ENCODE measurements at places on chromosomes 1 and 21.

- DNase-seq, result no peak
Measured at GRCh38 chr1:78289603-78290002, 201.2 kb upstream of the PTGFR start.

GRCh38 chr1:88612292-88612691, 71.8 kb upstream of the PKN2 start:
- no peak for DNase-seq

GRCh38 chr1:245074232-245074747, 80.5 kb upstream of the KIF26B start:
- DNase-seq, result no peak

- DNase-seq, result no peak
Measured at GRCh38 chr1:54464031-54464476, 57.9 kb upstream of the SSBP3 start.

DNA sequence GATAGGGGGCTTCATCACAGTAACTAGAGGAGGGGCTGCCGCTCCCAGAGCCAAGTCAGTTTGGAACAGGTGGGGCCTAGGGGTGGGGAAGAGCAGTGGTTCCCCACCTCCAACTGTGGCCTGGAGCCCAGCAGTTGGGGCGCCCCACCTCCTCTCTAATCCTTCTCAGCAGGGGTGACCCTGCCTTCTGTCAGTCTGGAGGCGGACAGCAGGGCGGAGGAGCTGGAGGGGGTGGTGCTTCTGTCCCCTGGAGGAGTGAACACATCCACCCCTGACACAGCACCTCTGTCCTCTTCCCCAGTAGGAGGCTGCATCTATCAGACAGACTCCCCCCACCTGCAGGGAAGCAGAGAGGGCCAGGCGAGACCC, 73.8 kb downstream of the MRPL37 start:
- DNase-seq, result peak; percentile 43

GRCh38 chr1:25503551-25504426, 39.6 kb upstream of the LDLRAP1 start:
- DNase-seq, result peak; percentile 58

- no peak for DNase-seq
Measured at GRCh38 chr1:151611288-151611790, 511 bp upstream of the SNX27 start.

DNA sequence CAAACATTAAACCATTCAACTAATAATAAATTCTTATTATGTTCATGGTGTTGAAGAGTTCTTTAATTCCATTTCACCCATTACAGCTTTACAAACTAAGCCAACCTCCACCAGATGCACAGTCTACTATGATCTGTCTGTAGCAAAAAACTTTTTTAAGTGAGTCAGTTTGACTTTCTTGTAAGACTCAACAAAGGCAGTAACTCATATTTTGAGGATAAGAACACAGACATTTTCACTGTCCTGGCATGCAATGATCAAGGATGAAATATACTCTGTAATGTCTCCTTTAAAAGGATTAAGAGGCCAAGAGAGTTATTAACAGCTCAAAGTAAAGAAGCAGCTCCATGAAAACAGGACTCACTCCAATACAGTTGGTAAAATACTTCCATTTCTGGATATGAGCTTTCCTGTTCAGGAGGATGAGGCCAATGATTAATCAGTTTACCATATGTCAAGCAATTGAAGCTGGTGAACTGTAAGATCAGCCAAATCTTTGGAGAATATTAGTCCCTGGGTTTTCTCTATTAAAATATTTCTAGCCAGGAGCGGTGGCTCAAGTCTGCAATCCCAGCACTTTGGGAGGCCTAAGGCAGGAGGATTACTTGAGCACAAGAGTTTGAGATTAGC, 20.6 kb downstream of the XKR8 start:
- DNase-seq, result no peak

DNA sequence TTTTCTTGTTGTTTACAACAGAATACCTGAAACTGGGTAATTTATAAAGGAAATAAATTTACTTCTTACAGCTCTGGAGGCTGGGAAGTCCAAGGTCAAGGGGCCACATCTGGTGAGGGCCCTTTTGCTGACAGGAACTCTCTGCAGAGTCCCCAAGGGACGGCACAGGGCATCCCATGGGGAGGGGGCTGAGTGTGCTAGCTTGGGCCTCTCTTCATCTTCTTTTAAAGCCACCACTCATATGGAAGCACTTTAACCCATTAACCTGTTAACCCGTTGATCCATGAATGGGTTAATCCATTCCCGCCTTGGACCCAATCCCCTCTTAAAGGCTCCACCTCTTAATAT, 76.3 kb downstream of the OBSCN start:
- DNase-seq, result peak; percentile 13

GRCh38 chr1:47812904-47813514, 184.2 kb downstream of the TRABD2B start:
- DNase-seq, result no peak

DNA sequence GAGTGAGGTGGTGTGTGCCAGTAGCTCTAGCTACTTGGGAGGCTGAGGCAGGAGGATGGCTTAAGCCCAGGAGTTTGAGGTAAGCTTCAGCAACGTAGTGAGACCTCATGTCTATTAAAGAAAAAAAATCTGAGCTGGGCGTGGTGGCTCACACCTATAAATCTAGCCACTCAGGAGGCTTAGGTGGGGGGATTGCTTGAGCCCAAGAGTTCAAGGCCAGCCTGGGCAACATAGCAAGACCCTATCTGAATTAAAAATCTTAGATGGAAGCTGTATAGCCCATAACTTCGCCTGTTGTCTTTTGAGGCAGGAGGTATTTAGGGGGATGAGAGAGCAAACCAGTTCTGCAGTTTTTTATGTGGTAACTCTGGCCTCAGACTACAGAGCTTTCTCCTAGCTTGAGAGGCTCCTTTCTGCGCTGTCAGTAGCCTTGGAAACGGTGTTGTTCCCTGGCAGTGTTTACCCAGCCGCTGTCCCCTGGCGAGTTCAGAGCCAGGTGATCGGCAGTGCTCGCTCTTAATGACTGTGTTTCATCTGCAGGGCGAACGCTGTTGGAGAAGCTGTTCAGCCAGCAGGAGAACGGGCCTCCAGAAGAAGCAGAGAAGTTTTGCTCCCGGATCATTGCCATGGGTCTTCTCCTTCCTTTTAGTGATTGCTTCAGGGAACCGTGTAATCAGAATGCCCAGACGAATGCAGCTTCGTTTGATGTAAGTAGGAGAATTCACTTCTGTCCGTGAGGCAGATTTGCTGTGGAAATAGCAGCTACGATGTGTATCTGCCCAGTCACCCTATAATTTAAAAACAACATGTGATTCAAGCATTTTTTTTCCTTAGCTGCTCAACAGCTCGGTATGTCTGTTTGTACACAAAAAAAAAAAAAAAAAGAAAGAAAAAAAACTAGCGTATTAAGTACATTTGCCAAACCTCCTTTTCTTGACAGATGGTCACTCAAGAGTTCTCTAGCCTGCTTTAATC, 31.2 kb downstream of the FMN2 start:
- DNase-seq, result no peak

DNA sequence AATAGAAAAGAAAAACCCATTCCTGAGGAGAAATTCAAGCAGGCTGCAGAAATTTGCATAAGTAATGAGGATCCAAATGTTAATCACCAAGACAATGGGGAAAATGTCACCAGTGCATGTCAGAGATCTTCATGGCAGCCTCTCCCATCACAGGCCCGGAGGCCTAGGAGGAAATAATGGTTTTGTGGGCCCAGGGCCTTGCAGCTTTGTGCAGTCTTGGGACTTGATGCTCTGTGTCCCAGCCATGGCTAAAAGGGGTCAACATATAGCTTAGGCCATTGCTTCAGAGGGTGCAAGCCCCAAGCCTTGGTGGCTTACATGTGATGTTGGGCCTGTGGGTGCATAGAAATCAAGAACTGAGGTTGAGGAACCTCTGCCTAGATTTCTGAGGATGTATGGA, 22.7 kb downstream of the RAB3GAP2 start:
- no peak for DNase-seq

DNA sequence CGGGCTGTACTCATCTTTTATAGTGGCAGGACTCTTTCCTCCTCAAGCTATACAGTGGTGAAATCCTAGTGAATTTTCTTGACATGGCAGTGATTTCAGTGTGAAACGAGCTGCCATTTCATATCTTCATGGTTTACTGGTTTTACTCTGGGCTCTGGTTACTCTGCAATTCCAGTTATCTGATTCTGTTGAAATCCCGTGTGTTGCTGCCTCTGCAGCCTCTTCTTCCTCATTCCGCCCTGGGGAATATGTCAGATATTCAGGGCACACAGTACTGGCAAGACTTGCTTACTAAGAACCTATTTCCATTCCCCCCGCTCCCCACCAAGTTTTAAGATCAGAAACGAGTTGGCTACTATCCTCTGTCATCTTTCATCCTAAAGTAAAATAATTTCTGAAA, 7.9 kb upstream of the OR2B11 start:
- DNase-seq, result no peak

- no peak for DNase-seq
Measured at GRCh38 chr1:1911350-1912041, 3.6 kb upstream of the CALML6 start.

DNA sequence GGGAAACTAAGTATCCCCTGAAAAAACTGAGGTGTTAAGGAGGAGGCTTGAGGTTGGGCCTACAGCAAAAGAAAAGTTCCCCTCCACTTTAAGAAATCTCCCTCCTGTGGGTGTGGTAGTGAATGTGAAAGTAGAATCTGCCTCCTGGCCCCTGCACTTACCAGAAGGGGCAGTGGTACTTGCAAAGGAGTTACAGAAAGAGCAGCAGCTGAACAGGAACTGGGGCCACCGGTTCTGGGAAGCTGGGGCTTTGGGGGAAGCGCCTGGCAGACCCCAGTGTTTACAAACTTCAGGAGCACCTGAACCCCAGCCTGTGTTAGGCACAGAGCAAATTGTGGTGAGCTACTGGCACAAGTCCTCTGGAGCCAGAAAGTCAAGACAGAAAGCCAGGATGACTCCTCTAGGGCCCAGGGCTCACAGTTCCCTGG, 250.2 kb upstream of the FGGY start:
- DNase-seq, result no peak

- DNase-seq, result no peak
Measured at GRCh38 chr1:238660849-238661248, 725.5 kb upstream of the CHRM3 start.

DNA sequence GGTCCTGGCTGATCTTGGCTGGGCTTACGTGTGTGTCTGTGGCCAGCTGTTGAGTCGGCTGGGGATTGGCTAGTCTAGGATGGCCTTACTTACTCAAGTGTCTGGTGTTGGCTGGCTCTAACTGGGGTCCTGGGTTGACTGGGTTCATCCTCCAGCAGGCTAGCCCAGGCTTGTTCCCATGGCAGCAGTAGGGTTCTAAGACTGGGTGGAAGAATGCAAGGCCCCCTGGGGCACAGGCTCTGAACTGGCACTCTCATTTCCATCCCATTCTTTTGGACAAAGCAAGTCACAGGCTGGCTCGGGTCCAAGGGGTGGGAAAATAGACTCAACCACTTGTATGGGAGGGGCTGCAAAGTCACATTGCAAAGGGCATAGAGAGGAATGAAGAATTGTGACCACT, 7.9 kb upstream of the OPRD1 start:
- DNase-seq, result no peak

DNA sequence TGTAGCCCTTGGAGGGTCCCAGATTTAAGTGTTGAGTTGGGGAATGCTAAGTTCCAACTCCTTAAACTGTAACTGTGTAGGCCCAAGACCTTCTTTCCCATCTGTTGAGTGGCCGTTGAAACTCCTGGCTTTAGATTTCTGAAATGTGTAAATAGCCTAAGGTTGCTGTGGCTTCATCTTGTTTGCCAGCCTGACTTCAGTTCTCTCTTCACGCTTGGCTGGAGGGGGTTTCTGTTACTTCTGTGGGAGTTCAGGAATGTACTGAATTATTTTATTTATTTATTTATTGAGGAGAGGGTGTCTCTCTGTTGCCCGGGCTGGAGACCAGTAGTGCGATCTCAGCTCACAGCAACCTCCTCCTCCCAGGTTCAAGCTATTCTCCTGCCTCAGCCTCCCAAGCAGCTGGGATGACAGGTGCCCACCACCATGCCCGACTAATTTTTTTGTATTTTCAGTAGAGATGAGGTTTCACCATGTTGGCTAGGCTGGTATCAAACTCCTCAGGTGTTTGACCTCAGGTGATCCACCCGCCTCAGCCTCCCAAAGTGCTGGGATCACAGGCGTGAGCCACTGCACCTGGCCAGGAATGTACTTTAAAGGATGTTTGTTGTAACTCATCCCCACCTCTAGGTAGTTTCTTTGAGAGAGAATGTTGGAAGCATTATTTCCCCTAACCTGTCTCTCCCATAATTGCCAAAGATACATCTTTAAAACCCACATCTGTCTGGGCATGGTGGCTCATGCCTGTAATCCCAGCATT, 5.9 kb downstream of the TTC39A start:
- no peak for DNase-seq

GRCh38 chr1:17630048-17630830, 90.7 kb downstream of the ARHGEF10L start:
- DNase-seq, result peak; percentile 61

DNA sequence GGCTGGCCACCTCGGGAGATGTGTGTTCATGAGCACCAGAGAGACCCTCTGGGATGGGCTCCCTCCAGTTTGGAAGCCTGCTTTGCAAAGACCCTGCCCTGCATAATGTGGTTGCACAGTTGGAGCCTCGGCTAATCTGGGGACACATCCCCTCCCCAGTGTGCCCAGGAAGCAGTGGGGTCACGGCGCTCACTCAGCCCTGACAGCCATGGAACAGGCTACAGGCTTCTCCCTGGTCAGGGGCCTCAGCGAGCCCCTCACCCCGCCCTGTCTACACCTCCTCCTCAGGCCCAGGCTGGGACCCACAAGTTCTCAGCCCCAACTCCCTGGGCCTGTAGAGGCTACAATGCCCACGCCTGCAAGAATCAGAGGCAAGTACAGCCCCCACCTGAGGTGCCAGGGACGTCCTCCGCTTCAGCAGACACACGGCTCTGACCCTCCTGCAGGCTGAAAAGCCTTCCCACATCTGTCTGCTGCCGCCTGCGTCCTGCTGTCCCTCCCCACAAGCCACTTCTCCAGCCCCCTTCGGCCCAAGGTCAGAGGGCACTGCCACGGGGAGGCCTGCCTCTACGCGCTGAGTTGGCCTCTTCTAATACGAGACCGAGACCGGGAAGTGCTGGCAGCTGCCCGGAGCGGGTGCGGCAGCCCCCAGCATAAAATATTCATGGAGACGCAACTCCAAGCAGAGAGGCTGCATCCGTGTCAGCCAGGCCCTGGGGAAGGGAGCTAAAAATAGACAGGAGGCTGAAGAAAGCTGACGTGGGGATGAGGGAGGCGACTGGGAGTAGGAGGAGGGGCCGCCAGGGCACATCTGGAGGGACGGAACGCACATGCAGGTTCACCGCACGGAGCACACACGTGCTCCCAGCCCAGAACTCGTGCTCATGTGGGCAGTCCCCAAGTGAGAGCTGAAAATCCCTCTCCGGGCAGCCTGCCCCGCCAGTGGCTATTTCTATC, 15.2 kb upstream of the GPR153 start:
- DNase-seq, result peak; percentile 67

DNA sequence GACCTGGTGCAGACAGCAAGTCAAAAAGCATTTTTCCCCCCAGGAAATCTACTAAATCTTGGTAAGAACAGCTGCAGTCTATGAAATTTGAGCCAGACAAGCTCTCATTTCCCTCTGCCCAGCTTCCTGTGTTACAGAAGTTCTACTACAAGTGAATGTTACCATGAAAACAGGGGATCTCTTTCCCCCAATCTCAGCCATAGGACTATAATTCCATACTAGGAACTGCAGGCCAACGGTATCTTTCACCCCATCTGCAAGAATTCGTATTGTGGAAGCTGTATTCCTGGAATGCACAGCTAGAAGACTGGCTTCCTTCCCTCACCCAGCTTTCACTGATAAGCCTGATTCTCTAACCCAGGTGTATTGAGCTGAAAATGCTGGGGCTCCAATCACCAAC, 1655.4 kb downstream of the BRINP3 start:
- no peak for DNase-seq
